ENCODE measurements at places on chromosomes 6 and 20.

GRCh38 chr6:165659945-165660856, 2.8 kb downstream of the PDE10A start:
- DNase-seq, result no peak

DNA sequence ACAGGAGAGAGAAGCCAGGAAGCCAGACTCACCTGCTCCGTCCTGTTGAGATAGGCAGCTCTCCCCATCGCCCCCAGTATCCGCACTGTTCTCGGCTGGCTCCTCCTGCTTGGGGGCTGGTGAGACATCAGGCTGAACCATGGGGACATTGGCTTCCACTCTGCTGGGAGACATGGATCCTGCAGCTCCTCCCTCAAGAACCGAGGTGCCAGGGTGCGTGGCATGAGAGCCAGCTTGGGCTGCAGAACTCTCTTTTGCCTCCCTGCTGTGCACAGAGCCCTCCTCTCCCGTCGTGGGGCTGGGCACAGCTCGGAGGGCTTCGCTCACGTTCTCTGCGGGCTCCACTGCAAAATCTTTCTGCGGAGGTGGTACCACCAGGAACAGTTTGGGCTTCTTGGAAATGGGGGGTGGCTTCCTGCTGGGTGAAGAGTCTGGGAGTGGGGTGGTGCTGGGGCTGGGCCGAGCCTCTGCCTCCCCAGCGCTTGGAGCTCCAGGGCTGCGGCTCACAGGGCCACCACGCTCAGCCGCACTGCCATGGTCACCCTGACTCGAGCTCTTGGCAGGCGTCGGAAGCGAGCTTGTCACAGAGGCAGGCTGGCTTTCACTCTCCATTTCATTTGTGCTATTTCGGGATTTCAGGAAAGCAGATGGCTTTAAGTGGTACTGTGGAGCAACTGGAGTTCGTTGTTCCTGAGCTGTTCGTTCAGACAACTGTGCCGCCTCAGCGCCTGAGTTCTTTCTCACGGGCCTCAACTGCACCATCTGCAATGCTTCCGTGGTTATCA, 26.5 kb downstream of the HEBP2 start:
- DNase-seq, result no peak

- no peak for DNase-seq
Observed at GRCh38 chr6:56222499-56222898, 24.9 kb downstream of the COL21A1 start.

GRCh38 chr6:20135677-20136268, 76.5 kb downstream of the MBOAT1 start:
- DNase-seq, result no peak

Measured in HT1080 (cell line).